KG1 (cell line): ENCODE measurements at places on chromosomes 2 and 18.

DNA sequence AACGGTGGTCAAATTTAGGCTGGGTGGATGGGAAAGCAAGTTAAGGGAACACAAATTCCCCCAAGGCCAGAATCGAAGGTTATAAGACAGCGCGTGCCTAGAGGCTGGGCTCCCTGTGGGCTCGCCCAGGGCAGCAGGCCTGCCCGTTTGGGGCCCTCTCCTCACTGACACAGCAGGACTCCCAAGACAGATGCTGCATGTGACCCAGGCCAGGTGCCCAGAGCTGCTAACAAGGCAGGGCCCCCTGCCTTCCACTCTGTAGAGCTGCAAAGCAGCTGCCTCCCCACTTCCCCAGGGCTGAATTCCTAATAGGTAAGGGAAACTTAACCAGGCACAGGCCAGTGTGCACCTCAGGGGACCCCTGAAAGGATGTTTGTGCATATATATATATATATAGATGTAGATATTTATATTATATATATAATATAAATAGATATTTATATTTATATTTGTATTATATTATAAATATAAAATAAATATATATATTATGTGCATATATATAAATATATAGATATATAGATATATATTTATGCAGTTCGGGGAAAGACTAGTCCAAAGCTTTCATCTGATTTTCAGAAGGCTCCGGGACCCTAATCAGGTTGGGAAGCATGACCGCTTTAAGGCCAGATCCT lies 43.7 kb downstream of the TMEM37 start:
- no peak for DNase-seq

GRCh38 chr2:1769703-1770422 lies 25.5 kb upstream of the PXDN start:
- peak; percentile 7 for DNase-seq

DNA sequence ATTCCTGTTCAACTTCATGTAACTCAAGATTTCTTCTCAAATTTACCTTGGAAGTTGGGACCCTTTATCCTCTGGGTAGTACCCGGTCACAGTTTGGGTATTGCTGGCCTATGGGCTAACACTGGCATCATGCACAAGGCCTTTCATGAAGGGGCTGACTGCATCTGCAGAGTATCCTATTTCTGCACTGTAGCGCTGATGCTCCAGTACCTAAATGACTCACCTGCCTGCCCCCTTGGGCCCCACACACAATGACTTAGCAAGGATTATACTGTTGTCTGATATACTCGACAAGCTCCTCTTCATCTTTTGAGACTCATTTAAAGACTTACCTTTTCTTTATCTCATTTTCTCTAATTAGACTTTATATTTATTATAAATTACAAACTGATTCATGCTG lies 39.9 kb downstream of the DNAH6 start:
- DNase-seq, result no peak

GRCh38 chr2:25897506-25897905 lies 19.2 kb upstream of the ASXL2 start:
- no peak for DNase-seq

GRCh38 chr18:79644666-79645057 lies 34.9 kb upstream of the CTDP1 start:
- no peak for DNase-seq

- DNase-seq, result no peak
Measured at GRCh38 chr18:9557250-9557943, 57.0 kb downstream of the PPP4R1 start.

GRCh38 chr18:71450257-71450656 lies 1093.9 kb downstream of the CBLN2 start:
- no peak for DNase-seq
